ENCODE measurements at places on chromosomes 5 and 9.
A peak's percentile ranks its signal among the peaks of the same experiment; 100 is the strongest.

DNA sequence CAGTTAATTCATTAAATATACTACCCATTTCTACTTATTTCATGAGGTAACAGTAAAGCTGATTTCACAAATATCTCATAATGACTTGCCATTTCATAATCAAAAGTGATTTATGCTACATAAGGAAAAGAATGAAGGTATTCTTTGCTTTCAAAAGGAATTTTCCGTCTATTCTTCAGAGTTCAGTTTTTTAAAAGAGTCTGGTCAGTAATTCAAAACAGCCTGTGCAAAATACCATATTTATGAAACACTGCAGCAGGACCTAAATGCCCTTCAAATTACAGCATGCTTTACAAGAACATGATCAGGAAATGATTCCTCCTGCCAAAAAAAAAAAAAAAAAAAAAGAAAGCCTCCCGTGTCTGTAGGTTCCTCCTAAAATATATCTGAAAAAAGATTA is 154.7 kb downstream of the KIAA0825 start:
- no peak for DNase-seq

GRCh38 chr5:102800427-102800826 is 45.3 kb downstream of the PAM start:
- DNase-seq = no peak

GRCh38 chr5:73441378-73441777 is 7.2 kb downstream of the FOXD1 start:
- DNase-seq = no peak

DNA sequence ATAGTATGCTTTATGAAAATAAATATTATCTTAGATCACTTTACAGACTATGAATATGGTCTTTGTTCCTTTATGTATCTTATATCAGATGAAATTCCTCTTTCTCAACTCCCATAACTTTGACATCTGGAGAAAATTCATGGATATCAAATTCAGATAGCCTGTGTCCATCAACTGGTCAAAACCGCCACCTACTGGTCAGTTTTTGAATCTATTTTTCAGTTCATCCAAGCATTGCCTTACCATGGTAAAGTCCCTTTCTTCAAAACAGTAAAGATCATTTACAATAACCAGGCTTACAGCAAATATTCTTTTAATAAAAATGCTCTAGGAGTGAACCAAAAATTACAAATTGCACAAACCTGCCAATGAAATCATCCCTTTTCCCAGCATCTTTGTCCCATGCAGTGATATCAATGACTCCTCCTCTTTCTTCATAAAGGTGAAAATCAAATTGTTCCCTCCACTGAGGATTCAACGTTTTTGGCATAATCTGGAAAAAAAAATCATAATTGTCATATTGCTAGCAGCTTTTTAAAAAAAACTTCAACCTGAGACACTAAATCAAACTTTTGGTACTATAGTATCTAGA is 290.5 kb downstream of the SLF1 start:
- DNase-seq = no peak

- no peak for DNase-seq
Measured at GRCh38 chr9:102767076-102767475, 228.1 kb upstream of the CYLC2 start.

DNA sequence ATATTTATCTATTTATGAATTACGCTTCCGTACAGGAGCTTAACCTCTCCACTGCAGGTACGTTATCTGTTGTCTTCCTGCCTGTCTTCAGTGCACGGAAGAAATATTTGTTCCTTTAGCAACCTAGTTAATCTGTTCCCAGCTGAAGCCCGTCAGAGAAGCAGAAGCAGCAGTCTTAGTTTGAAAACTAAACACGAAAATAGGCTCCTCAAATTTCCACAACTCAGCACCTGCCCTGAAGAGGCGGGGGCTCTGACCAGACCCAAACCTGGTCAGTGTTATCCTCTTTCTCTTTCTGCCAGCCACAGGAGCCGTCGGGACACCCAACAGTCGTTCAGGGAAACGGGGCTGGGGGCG is 462 bp downstream of the NUDCD2 start:
- no peak for DNase-seq

DNA sequence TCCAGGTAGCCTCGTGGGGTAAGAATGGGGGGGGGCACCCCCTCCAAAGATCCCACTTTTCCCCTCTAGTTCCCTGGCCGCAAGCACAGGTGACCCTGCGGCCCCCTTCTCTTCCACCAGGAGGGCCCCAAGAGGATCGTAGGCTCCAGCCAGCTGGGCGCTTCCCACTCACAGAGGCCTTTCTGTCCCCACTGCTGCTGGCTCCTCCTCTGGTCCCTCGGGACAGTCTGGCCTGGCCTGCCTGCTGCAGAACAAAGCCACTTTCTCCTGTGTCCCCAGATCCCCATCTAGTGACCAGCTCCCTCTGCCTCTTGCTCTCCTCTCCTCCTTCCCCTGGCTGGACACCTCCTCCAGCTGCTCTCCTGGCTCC is 534 bp upstream of the SAPCD2 start:
- DNase-seq = peak; percentile 81

GRCh38 chr5:90855296-90856010 is 296.9 kb downstream of the ADGRV1 start:
- no peak for DNase-seq

DNA sequence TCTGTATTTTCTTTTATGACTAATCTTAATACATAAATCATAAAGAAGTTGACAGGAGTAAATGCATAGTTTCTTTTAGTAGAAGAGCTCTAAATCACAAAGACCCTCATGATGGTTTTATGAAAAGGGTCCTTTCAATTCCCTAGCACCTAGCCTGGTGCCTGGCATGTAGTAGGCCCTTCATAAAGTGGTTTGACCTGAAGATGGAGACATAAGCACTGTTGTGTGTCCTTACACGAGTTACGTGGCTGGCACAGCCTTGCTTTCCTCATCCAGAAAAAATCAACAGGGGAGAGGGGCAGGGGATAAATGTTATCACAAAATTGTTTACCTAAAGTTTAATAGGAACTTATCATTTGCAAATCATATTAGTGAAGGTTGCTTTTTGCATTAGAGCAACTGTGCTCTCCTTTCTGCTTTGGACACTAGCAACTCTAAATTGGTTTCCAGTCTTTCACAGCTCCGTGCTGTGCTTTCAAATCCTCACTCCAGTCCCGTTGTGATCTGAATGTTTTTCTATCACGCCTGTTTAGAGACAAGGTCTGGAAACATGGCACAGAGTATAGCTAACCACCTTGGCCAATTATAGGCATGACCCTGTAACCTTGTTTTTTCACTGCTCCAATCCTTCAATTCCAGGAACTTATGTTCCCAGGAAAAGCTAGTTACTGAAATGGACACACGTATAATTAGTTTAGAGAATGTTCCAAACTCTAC is 55.7 kb downstream of the ARL15 start:
- peak; percentile 6 for DNase-seq

DNA sequence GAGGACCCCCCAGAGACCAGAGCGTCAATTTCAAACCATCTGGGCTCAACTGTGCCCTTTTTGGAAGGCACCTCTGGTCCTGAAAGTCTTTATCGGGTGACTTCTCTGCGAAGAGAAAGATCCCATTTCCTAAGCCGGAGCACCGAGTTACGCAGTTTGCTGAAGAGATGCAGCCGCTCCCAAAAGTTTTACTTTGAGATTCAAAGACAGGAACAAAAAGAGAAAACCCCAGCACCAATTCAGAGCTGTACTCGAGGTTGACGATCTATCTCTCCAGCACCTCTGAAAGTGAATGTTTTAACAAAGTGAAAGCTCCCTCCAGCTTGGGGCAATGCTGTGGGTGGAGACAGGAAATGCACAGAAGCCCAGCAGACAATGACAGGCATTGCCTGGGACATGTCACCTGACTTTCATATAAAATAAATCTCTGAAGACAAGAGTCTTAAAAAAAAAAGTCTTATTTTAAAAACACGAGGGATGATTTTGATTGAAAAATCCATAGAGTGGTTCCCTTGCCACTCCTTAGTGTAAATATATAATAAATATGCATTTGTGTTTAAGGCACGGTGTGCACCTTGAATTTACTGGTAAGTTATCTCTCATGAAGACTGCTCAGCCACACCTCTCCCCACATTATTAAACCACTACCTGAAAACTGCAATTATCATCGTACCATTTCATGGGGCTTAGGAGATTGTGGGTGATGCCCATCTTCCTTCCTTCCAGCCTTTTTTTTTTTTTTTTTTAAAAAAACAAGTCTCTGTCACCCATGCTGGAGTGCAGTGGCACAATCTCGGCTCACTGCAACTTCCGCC is 79.9 kb downstream of the FNBP1 start:
- no peak for DNase-seq

GRCh38 chr9:8188723-8189407 is 389.3 kb upstream of the DMAC1 start:
- DNase-seq = no peak

DNA sequence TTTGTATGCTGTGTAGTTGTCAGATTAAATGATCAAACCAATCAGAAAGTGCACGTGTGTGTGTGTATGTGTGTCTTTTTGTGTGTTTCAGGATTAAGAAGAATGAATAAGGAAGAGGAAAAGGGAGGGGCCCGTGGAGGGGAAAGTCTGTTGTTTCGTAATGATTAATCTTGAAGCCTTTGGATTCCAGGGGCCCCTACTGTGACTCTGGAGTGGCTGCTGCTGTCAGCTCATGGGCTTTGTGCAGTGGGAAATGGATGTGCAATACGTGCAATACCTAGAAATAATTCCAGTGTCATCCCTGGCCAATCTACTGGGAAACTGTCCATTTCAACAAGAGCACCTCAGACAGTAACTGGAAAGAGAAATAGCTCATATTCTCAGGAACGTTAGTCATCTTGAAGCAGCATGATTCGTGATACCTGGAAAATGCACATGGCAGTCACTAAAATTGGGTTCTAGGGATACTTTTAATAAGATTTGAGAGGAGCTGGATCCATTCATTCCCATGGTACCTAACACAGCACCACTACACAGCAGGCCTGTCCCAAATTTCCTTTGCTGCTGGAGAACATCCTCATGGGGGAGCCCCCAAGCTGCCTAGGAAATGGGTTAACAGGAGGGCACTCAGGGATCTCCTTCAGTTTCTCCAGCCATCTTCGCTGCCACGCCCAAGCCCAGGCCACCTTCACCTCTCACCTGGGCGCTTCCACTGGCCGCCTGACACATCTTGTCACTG is 186.3 kb downstream of the NR3C1 start:
- DNase-seq = no peak

- peak; percentile 40 for DNase-seq
Measured at GRCh38 chr9:734831-735511, 106.5 kb upstream of the DMRT1 start.

DNA sequence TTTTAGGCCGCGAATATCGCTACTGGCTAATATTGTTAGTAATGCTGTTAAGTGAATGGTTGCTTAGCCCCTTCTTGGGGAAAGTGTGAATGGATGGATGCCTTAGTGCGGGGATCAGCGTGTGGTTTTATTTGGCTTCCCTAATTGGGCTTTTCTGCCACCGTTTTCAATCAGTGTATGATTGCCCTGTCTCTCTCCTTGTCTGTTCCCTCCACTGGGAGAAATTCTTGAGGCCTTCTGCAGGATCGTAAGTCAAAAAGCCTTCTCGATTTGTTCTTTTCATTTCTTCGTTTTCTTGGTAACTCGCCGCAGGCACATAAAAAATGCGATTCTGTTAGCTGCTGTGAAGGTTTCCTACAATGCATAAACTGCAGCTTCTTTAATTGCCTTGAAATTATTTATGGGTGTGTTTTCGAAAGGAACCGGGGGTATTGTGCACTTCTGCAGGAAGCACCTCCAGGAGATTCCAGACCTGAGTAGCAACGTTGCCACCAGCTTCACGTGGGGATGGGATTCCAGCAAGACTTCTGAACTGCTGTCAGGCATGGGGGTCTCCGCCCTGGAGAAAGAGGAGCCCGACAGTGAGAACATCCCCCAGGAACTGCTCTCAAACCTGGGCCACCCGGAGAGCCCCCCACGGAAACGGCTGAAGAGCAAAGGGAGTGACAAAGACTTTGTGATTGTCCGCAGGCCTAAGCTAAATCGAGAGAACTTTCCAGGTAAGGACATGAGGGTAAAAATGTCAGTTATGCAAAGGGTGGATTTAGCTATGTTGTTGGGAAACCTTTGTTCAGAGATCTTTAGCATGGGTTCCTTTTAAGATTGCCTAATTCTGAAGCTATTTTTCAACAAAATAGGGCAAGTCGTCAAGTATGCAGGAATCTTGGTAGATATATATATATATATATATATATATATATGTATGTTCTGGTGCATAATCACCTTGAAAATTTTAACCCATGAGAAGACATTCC is 700 bp downstream of the SKP2 start:
- DNase-seq = no peak

DNA sequence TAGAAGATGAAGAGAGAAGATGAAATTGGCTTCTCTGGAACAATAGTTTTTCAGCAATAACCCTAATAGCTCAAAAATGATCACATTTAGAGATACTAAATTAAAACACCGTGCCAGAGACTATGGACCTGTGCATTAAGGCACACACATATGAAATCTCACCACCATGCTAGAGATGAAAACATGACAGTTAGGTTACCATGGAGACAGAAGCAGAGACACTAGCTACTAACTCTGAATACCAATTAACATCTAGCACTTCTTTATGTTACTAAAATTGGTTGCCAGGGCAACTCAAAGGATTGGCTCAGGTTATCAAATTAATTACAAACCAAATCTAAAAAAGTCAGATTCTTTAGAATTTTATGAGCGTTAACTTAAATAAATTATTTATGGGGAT is 337.7 kb downstream of the PLK2 start:
- DNase-seq = no peak

DNA sequence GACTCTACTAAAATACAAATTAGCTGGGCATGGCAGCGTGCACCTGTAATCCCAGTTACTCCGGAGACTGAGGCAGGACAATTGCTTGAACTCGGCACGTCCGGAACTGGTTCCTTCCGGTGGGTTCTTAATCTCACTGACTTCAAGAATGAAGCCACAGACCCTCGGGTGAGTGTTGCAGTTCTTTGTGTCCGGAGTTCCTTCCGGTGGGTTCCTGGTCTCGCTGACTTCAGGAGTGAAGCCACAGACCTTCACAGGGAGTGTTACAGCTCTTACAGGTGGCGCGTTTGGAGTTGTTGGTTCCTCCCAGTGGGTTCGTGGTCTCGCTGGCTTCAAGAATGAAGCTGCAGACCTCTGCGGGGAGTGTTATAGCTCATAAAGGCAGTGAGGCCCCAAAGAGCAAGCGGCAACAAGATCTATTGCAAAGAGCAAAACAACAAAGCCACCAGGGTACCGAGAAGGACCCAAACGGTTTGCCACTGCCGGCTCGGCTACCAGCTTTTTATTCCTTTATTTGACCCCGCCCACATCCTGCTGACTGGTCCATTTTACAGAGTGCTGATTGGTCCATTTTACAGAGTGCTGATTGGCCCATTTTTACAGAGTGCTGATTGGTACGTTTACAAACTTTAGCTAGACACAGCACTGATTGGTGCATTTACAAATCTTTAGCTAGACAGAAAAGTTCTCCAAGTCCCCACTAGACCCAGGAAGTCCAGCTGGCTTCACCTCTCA is 28.6 kb upstream of the SLC6A19 start:
- no peak for DNase-seq

DNA sequence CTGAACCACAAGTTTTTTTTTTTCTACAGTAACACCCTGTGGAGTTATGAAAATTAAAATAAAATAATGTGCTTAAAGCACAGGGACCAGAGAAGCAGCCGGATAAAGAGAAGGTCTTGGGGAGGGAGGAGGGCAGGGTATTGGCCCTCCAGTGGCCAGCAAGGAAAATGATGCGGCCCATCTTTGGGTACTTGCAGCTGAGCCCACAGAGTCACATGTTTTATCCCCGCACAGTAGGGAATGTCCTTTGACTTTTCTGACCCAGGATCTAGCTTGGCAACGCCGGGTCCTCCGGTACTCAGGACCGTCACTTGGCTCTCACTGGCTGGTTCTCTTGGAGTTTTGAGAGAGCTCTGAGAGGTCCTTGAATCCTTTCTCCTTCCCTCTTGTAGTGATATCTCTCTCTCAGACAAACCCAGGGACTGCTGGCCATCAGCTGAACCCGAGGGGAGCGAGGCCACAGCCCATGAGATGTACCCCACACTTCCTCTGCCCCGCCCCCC is 35.3 kb upstream of the HSPA9 start:
- DNase-seq = no peak

Measured in anterior cingulate cortex (tissue), 58 donors.